Activated naive CD8-positive, alpha-beta T cell treated with anti-CD3 and anti-CD28 coated beads, Interleukin-2, amount 10 ng/mL, durations not matched to agents 7 days and 5 days (primary cell): ENCODE measurements at places on chromosomes 7 and 10. TPM values are rescaled to one million over a fixed set of nuclear protein-coding genes. Genes with fewer than 3 reads are reported as not detected.

Gene TMEM139
- total RNA-seq: 1.1 TPM

Gene NMT2
- 56.1 TPM for total RNA-seq

Gene SVIL
- 8.3 TPM for total RNA-seq

DNA sequence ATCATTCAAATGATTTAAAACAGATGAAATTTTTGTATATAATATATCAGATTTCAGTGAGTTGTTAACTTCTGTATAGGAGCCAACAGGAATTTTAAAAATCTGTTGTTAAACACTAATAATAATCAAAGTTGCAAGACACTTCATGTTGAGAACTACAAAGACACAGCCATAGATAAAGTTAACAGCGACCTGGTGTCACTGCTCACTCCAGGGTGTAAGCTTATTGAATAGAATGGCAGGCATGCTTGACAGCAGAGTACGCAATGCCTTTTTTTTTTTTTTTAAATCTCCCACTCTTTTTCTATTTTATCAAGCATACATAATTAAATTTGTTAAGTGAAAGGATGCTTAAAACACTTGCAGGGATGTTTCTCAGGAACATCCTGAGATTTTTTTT is 32.0 kb downstream of the PCDH15 start:
- no peak overlapping the region for H3K27ac ChIP-seq
- no peak for DNase-seq
- no peaks in the 10 kb centered on the region for H3K36me3 ChIP-seq
- H3K4me1 ChIP-seq: no peaks in the 10 kb centered on the region
- no peak overlapping the region for H3K4me3 ChIP-seq

GRCh38 chr7:92292981-92293380 is 47.2 kb downstream of the ANKIB1 start:
- no peaks in the 10 kb centered on the region for H3K27me3 ChIP-seq
- no peak overlapping the region for H3K4me3 ChIP-seq
- peaks cover 8% of the 10 kb centered on the region for H3K36me3 ChIP-seq

- no peaks in the 10 kb centered on the region for H3K27me3 ChIP-seq
- H3K36me3 ChIP-seq: peaks cover 5% of the 10 kb centered on the region
- peak overlapping the region; percentile 84 for H3K27ac ChIP-seq
- H3K4me1 ChIP-seq: peaks cover 36% of the 10 kb centered on the region
Observed at GRCh38 chr10:17200001-17200911, 1.2 kb downstream of the TRDMT1 start.
